ENCODE measurements at places on chromosomes 6 and 20. TPM values are rescaled to one million over a fixed set of nuclear protein-coding genes. Genes with fewer than 3 reads are reported as not detected.
A peak's percentile ranks its signal among the peaks of the same experiment; 100 is the strongest.

- DNase-seq = no peak
Observed at GRCh38 chr6:154140743-154141142, 101.7 kb downstream of the OPRM1 start.

DNA sequence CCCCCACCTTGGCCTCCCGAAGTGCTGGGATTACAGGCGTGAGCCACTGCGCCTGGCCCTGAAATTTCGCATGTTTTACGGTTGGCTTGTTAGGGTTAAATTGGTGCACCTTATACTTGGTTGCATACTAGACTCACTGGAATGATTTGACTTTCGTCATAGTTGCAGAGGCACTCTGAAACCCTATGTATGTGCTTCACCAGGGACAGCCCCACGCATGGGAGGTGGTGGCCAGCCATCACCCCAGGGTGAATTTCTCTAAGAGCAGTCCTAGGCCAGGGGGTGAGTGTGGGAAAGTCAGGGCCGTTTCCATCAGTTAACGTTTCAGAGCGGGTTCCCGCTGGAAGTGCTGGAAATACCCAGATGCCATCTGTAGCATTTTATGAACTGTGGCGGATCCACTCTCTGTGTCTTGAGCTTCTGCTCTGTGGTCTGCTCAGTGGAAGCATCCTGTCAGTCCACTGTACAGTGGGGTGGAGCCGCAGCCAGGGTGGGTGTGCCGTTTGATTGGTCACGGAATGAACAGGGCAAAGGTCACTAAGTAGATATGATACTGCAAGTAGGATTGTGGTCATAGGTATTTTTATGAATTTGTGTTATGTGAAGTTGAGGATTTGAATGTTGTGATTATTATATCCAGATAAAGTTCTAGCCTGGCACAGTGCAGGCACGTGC lies 13.2 kb downstream of the DNAJC5 start:
- no peak for DNase-seq

EBF4 gene
- 31.4 TPM for polyA plus RNA-seq

GLP1R gene
- 1.3 TPM for polyA plus RNA-seq

BNIP5 gene
- 0.17 TPM for polyA plus RNA-seq

GRCh38 chr6:166621114-166621540 lies 5.9 kb downstream of the RPS6KA2 start:
- DNase-seq = no peak

DNA sequence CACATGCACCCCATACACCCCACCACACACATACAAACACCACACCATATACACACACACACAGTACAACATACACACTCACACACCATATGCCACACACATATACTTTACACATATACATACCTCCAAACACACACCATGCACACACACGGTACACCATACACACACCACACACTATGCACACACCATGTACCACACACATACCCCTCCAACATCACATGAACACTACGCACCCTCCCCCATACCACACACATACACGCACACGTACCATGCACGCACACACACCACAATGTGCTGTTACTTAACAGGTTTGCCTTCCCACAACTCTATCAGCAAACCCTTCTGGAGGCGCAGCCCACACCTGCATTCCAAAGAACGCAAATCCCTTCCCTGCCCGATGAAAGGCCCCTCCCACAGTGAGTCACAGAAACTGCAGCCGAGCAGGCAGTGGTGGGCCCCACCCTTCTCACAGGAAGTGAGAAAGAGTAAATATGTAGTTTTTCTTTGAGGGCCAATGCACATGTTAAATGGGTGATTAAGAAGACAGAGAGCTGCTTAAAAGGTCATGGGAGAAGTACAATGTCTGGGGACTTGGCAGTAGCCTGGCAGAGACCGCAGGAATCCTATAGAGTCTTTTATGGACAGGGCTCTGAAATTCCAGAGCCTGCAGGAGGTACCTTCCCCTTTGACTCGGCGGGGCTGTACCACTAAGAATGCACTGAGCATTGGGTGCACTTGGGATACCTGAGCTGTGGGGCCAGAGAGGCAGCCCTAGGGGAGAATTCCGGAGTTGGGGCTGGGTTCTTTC lies 34.1 kb upstream of the EZR start:
- peak; percentile 83 for DNase-seq

CD109 gene
- polyA plus RNA-seq = 15.2 TPM

GRCh38 chr20:10498200-10498599 lies 63.1 kb downstream of the SLX4IP start:
- DNase-seq = no peak

TMC2 gene
- 0.50 TPM for polyA plus RNA-seq

GRCh38 chr6:89818977-89819335 lies 638 bp downstream of the MDN1 start:
- DNase-seq = peak; percentile 19

- DNase-seq = no peak
Observed at GRCh38 chr6:25006565-25007001, 70.8 kb upstream of the RIPOR2 start.

DNA sequence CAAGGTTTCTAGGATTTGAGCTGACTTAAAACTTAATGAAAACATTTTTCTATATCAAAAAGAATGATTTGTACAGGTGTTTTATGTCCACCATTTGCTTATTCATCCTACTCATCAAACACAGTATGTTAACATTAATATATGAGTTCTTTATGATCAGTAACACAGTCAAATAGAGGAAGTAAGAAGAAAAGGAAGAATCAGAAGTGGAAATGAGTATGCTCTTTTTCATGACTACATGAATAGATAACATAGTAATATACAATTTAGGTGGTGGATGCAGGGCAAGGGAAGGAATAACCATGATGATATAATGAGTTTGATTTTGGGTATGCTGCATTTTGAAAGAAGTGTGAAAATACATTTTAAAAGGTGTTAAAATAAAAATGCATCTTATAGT lies 16.5 kb downstream of the KPNA5 start:
- DNase-seq = no peak

DNA sequence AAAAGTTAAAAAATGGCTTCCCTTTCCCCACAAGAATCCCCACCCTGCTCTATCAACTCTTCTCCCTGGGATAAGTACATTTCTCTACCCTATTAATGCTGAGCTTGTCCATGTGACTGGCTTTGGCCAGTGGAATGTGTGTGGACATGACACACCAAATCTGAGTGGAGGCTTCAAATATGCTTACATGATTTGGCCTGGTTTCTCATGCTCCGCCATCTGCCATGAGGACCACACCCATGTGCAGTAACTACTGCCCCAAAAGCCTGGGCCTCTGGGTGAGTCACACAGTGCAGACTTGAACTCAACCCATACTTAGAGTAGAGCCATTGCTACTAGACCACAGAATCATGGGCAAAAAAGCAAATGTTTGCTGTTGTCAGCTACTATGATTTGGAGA lies 65.4 kb downstream of the PRND start:
- no peak for DNase-seq

DNA sequence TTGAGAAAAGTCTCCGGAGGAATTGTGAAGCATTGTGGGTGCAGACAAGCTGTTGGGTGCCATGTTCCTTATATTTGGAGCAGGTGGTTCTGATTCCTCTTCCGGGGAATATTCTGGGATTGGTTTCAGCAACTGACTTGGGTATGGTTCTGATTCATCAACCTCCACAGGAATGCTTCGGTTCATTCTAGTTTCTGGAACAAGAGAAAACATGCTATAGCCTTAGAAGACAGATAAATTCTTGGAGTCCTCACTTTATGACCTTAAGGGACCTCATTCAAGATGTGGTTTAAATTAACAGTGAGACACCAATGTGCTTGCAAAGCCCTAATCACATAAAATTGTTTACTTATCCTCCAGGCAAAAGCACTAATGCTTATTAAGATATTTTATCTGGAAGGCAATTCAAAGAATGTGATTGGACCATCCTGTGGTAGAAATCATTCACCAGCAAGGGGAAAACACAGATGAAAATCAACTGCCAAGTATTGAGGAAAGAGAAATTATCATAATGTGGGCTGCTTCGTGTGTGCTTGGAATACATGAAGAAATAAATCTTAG lies 13.7 kb downstream of the TRAF3IP2 start:
- DNase-seq = no peak
